ENCODE measurements at places on chromosomes 5 and 9. TPM values are rescaled to one million over a fixed set of nuclear protein-coding genes. Genes with fewer than 3 reads are reported as not detected.

GRCh38 chr5:159775890-159776289, 140.4 kb upstream of the ADRA1B start:
- DNase-seq, result no peak

- DNase-seq, result no peak
Measured at GRCh38 chr5:1448511-1449011, 3.3 kb upstream of the SLC6A3 start.

GRCh38 chr5:50663636-50664035, 2.8 kb upstream of the PARP8 start:
- no peak for DNase-seq

GRCh38 chr5:14105718-14106410, 37.3 kb upstream of the TRIO start:
- DNase-seq, result no peak

PCDHA11 gene
- 2.1 TPM for total RNA-seq

- DNase-seq, result no peak
Measured at GRCh38 chr9:100449420-100449819, 22.5 kb downstream of the MSANTD3 start.

DNA sequence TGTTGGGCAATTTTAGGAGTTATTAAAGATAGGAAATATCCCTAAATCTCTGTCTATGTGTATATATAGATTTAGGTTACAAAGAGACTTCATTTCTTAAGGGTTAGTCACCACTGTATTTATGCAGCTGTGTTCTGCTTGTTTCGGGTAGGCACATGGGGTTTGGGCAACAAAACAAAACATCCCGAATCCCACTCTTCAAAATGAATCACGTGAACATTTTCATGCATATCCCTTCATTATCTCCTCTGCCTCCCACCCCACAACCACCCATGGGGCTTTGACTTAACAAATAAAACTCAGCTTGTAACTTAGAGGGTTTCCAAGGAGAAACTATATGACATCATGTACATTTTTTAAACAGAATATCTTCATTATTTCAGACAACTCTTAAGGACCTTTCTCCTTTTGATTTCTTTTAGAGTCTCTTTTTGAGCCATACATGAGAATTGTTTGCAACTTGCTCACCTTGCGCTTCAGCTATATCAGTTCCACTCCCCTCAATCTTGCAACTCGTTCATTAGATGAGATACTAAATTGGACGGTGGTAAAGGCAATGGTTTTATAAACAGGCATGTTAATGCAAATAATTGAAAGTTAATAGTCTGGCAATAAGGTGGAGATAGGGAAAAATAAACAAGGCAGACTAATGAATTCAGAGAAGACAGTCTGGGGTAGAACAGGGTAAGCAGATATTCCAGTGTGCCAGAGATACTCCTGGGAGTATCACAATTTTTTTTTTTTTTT, 136.7 kb downstream of the CD180 start:
- DNase-seq, result no peak

GRCh38 chr9:131366761-131367401, 27.0 kb upstream of the PRRC2B start:
- DNase-seq, result no peak
